ENCODE measurements at places on chromosomes 7 and 10.

DNA sequence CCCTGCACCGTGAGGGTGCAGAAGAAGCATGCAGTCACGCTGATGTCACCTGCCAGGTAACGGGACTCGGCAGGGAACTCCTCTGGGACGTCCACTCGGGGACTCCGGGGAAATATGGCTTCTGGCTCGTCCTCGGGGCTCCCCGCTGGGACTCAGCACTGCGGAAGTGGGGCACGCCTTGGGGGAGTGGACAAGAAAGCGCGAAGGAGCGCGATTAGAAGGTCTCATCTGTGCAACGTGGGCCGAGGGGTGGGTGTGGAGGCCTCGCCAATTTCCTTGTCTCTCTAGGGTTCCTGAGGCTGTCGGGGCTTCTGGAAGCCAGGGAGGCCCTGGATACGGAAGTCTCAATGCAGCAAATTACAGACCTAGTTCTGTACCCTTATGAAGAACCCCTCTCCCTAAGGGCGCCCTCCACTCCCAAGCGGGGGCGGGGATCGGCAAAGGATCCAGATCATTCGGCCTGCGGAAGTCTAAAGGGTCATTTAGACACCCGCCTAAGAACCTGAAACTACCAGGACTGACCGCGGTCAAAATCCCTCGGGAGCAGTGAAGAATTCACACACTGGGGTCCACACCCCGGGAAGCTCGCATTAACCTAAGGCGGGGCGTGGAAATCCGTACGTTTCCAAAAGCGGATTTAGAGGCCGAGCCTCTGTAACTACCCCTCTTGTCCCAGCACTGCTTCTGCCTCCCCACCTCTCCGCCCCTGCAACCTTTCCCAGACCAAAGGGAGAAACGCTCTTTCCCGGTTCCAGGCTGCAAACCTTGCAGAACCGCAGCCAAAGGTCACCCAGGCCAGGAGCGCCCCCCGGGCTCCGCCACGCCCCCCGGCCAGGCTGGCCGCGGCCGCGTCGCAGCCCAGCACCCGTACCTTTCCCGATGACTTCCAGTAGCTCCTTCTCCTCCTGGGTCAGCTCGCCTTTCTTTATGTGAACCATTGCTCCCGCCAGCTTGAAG lies 640 bp downstream of the ANKMY2 start:
- DNase-seq: peak; percentile 53

DNA sequence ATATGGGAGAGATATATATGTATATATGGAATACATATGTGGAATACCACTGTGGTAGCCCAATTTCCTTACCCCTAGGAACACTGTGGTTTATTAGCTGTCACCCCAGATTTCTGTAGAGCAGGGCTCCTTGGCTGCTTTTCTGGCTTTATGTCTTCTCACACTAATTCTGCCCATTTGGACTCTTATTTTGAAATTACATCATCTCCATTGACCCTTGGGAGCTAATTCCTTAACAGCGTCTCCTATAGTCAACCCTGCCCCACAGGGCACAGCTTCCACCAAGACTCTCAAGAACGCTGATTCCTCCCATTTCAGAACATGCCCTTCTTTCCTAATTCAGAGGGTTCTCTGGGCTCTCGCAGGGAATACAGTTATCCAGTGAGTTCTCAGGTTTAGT lies 55.4 kb upstream of the TARP start:
- no peak for DNase-seq

DNA sequence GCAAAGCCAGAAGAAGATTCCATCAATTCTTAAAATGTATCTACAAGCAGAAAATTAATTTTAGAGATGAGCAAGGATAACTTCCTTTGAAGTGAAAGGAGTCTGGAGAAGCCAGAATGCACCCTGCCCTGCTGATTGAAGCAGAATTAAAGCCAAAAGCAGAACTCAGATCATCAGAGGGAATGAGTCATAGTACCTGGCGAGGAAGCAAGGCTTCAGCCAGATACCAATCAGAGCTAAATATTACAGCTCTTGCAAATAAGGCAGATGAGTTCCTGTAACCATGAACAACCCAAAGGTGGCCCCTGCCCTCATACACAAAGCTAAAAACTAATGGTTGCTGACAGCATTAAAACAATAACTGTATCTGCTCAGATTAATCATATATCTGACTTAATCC lies 10.4 kb downstream of the HTR7 start:
- peak; percentile 61 for DNase-seq

- DNase-seq: peak; percentile 1
Measured at GRCh38 chr7:13036256-13036780, 348.9 kb downstream of the ARL4A start.

DNA sequence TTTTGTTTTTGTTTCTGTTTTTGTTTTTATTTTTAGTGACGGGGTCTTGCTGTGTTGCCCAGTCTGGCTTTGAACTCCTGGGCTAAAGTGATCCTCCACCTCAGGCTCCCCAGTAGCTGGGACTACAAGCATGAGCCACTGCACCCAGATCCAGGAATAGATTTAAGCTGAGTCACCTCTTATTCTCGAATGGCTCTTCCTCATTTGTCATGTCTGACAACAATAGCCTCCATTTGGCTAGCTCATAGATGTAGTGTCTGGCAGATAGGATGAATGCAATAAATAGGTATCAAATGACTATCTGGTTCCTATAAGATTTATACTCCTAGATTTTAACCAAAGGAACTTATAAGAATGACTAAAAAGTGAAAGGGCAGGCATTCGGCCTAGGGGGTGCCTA lies 172.9 kb downstream of the TMEM26 start:
- DNase-seq: peak; percentile 58

- no peak for DNase-seq
Measured at GRCh38 chr7:140127360-140128127, 49.2 kb downstream of the KDM7A start.

GRCh38 chr10:72292223-72292691 lies 18.5 kb downstream of the DDIT4 start:
- DNase-seq: no peak

GRCh38 chr10:3782451-3783315 lies 2.3 kb downstream of the KLF6 start:
- DNase-seq: peak; percentile 81

DNA sequence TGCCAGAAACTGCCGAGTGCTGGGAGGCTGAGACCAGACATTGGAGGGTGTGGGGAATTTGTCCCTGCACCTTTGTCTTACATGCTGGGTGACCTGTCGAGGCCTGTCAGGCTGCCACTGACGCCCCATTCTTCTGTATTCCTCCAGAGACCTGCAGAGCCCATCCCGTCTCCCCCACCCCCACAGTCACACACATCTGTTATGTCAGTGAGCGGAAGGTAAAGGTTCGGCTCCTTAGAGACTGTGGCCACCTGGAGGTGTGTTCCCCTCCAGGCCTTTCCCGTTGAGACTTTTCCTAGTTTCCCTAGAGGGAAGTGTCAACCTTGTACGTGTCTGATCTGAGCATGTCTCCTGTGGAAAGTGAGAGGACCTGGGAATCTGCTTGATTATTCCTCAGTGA lies 84.5 kb downstream of the ATXN7L1 start:
- DNase-seq: no peak

DNA sequence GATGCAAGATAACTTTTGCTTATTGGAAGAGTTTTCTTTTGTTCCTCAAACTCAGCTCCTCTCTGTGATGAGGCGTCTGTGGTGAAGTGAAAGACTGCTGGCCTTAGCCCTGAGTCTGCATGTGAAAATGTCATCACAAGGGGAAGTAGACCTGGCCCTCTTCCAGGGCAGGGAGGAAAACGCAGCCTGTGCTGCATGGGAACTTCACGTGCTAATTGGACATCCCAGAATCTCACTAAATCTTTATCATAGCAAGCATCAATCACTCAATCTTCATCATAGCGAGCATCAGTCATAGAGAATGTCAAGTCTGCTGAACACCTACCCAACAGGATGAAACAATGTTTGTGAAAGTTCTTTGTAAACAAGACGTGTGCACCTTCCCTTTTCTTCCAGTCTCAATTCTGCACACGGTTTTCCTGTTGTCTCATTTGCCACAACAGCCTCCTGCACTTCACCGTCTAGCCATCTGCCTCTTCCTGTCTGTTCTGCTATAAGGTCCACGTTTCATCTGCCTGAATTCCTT lies 314.6 kb downstream of the FRMD4A start:
- DNase-seq: peak; percentile 36

- no peak for DNase-seq
Measured at GRCh38 chr7:26624839-26625238, 239.6 kb downstream of the SKAP2 start.

DNA sequence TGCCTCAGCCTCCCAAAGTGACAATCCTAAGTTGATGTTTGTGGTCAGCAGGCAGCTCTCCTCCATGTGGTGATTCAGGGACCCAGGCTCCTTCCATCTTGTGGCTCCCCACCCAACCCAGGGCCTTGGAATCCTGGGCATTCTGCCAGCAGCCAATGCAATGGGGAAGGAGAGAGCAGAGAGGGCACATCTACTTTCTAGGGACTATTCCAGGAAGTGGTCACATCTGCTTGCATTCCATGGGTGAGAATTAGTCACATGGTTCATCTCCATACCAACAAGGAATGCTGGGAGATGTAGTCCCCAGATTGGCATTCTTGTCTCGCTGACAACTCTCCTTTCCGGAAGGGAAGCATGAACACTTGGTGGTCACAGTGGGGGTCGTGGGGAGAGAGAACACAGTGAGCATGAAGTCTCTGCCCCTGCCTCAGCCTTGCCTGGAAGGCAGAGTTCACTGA lies 9.9 kb upstream of the SRRM3 start:
- DNase-seq: peak; percentile 58

DNA sequence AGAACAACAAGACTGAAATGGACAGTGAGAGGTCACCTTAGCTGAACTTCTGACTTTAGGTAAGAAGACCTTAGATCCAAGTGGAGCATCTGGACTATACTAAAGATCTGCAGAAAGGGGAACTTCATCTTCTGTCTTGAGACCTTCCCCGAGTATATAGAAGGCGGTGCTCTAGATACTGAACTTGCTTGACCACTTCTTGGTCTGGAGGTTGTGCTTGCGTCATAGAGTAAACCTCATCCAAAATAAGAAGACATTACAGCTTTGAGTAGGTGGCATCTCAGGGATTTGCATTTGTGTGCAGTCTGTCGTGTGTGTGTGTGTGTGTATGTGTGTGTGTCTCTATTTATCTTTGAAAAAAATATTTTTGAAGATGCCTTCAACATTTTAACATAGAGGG lies 157.5 kb downstream of the CHN2 start:
- no peak for DNase-seq

GRCh38 chr7:116548506-116548905 lies 23.7 kb downstream of the CAV1 start:
- no peak for DNase-seq
